KG1 (cell line): ENCODE measurements at places on chromosomes 3 and 15.
A peak's percentile ranks its signal among the peaks of the same experiment; 100 is the strongest.

DNA sequence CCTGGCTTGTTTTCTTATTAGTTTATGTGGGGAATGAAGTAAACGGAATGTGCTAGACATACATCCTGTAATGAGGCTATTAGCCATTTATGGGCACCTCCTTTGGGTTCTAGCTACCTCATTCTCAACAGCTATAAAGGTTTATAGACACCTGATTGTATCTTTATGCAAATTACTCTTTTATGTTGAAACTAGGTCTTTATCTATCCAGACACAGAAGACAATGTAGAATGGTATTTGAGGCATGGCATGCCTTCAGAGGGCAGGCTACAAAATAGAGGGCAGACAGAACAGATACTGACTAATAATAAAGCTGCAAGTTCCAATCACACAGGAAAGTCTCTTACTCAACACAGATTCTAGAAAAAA is 27.1 kb downstream of the TBC1D2B start:
- DNase-seq = peak; percentile 64

GRCh38 chr15:38041576-38041975 is 107.1 kb downstream of the TMCO5A start:
- no peak for DNase-seq

- no peak for DNase-seq
Observed at GRCh38 chr3:104437891-104438290, 928.8 kb upstream of the ALCAM start.

DNA sequence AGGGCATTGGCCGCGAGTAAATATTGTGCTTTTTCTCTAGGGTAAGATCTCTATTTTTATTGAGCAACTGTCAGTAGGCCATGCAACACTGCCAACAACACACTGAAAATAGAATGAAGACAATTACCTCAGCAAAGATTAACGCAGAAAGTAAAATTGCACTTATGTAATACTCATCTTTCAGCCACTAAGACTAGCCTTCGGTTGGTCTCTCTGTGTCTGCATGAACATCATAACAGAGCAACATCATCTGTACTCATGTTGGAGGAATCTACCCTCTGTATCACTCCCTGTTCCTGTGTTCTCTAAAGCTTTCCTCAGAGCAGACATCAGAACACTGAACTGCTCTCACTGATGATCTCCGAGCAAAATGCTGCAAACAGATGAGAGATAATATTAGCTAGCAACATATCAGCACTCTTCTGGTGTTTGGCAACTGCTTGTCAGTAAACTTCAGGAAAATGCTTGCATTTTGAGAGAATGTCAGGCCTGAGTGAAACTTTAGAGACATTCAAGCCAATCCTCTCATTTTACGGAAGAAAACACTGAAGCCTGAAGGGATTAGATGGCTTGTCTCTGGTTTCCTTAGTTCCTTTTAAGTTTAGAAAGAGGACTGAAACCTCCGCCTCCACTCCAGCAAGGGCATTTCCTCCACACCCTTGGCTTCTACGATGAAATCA is 8.4 kb upstream of the LRRC3B start:
- DNase-seq = no peak

- DNase-seq = no peak
Observed at GRCh38 chr15:72042865-72043264, 75.1 kb downstream of the MYO9A start.

GRCh38 chr3:114758831-114759699 is 388.0 kb downstream of the ZBTB20 start:
- no peak for DNase-seq

- DNase-seq = no peak
Observed at GRCh38 chr3:172709774-172710663, 848 bp downstream of the NCEH1 start.

- DNase-seq = no peak
Observed at GRCh38 chr15:81060907-81061306, 60.2 kb downstream of the TLNRD1 start.

GRCh38 chr3:1292571-1293071 is 199.8 kb downstream of the CNTN6 start:
- no peak for DNase-seq

GRCh38 chr15:37094915-37095711 is 5.2 kb downstream of the MEIS2 start:
- no peak for DNase-seq

DNA sequence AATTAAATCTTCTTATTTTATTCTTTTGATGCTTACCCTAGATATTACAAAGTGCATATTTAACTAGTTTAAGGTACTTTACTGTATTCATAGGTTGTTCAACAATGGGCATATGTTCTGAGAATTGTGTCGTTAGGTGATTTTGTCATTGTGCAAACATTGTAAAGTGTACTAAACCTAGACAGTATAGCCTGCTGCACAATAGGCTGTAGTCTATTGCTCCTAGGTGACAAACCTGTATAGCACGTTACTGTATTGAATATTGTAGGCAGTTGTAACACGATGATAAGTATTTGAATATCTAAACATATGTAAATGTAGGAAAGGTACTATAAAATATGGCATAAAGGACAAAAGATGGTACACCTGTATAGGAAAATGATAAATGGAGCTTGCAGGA is 100.7 kb downstream of the CACNA2D3 start:
- DNase-seq = no peak

- DNase-seq = no peak
Observed at GRCh38 chr3:89452066-89452465, 344.6 kb downstream of the EPHA3 start.

- DNase-seq = no peak
Observed at GRCh38 chr3:181713676-181714612, 2.2 kb downstream of the SOX2 start.
